HFFc6 (cell line): ENCODE measurements at places on chromosomes 12 and 14. TPM values are rescaled to one million over a fixed set of nuclear protein-coding genes. Genes with fewer than 3 reads are reported as not detected.
A peak's percentile ranks its signal among the peaks of the same experiment; 100 is the strongest.

FOXA1 gene
- total RNA-seq, result 0.36 to 7.0 TPM (median 0.69 TPM) in 3 replicates

LRRC10 gene
- not detected in 3 replicates for total RNA-seq

PPM1H gene
- total RNA-seq, result 7.9 to 20.4 TPM (median 16.0 TPM) in 3 replicates

DNA sequence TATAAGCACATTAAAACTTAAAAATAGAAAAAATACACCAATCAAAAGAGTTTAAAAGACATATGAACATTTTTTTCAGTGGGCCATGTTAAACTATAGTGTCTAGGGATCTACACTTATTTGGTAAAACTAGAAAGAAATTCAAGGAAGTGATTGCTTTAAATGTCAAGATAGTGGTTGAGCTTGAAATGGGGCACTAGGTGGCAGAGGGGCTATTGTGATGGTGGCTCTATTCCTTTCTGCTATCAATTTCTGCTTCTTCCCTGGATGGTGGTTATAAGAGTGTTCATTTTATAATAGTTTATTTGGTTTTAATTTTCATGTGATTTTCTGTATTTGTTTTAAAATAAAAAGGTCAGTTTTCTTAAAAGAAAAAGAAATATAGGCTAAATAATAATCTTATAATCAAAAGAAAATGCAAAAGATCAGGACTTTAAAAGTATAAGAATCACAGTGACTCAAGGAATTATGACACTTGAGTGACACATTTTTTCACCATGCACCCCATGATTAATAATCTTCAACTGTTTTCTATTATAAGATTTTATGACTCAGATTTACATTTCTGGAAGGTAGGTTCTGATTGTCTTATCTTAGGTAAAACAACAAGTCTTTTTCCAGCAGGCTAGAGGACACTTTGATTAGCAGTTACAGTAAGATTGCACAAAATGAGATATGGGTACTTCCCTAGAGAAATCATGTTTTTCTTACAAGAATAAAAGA lies 137.5 kb downstream of the FSCB start:
- no peak for DNase-seq

- no peak for DNase-seq
Measured at GRCh38 chr14:69208666-69209065, 17.4 kb downstream of the EXD2 start.

GRCh38 chr12:31474751-31475150 lies 116.2 kb downstream of the DENND5B start:
- DNase-seq, result no peak

DNA sequence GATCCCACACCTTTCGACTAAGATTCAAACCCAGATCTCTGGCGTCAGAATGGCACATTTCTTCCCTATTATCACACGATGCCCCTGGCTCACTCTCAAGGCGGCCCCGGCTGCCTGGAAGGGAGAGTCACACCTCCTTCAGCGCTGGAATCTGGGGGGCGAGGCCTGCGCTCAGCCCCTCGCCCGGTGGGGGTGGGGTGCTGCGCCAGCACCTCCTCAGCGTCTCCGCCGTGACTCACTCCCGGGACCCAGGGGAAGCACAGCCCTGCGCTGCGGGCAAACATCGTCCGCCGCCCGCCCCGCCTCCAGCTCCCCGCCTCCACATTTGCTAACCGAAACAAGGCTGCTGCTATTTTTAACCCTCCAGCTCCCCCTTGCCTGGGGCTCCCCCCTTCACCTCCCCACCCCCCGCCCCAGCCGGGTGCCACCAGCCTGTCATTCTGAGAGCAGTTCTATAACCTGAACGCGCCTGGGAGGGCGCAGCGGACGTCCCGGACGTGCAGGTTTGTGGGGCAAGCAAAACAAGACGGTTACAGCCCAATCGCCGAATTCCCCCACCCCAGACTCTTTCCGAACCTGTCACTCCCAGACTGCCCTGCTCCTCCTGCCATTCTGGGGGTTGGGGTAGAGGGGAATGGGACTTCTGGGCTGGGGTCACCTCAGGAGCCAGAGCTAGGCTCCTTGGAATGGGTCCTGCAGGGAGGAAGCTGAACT lies 6.7 kb downstream of the HDAC7 start:
- peak; percentile 83 for DNase-seq

GRCh38 chr14:34810028-34810427 lies 65.1 kb downstream of the BAZ1A start:
- DNase-seq, result no peak

DNA sequence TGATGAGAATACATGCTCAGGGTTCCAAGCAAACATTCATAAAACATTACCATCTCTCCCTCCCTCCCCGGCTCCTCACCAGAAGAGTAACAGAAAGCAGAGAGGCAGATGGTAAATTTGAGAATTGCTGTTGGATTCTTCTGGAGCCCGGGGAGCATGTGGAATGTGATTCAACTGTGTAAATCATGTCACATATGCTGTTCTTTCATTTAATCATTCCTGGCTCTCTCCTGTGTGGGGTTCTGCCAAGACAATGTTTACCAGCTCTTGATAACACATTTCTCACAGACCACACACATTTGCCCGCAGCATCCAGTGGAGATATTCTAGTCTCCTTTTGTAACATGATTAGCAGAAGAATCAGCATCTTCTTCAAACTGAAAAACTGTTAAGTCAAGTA lies 23.4 kb upstream of the NR2C1 start:
- no peak for DNase-seq

DNA sequence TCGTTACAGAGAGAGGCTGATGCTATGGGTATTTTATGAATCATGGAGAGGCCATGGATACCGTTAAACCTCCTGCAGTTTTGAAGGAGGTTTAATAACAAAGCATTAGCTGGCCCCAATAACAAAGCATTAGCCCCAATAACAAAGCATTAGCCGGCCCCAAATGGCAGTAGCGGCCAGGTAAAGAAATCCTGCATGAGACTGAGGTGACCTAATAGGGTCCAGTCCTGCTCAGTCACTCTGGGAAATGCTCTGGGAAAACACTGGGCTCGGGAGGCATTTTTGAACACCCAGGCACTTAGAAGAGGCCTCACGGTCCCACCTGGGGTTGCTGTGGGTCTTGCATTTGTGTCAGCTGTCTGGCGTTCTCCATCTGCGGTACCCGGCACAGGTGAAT lies 776 bp upstream of the RIN3 start:
- no peak for DNase-seq

DNA sequence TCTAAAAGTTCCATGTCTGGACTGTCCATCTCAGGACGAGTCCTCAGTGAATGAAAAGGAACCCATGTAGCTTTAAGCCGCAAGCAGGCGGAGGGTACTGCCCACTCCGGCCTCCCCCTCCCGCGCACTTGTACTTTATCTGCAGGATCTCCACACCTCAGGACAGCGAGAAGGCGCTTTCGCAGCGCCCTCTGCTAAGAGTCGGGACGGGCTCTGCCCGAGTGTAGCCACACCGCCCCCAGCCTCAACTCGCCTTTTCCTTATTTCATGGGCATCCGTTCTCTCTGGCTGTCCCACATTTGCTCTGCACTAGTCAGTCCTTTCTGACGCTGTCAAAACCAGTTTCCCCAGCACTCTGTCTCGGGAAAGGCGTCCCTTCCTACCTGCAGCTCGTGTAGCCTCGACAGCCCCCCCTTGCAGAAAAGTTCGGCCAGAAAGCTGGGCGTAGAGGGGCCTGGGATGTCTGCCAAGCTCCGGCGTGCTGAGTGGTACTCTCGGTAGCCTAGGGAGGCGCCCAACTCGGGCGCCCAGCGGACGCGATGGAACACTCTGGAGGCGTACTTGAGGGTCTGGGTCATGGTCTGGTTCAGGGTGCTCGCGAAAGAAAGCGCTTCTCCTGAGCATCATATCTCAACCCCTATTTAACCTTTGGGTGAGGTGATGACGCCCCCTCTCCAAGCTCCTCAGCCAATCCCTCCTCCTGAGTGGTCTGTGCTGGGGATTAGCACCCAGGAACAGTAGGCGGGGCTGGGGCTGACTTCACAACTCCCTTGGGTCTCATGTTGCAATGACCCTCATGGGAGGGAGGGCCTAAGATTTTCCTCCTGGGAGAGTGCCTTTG lies at the start of gene CYP27B1:
Gene CYP27B1 (minus strand): TSS at position 615 of the 841 bp plus-strand sequence. CDS start 37 bp downstream, at position 578.
- DNase-seq, result no peak

- DNase-seq, result no peak
Measured at GRCh38 chr12:76135456-76135855, 51.0 kb upstream of the NAP1L1 start.

DNA sequence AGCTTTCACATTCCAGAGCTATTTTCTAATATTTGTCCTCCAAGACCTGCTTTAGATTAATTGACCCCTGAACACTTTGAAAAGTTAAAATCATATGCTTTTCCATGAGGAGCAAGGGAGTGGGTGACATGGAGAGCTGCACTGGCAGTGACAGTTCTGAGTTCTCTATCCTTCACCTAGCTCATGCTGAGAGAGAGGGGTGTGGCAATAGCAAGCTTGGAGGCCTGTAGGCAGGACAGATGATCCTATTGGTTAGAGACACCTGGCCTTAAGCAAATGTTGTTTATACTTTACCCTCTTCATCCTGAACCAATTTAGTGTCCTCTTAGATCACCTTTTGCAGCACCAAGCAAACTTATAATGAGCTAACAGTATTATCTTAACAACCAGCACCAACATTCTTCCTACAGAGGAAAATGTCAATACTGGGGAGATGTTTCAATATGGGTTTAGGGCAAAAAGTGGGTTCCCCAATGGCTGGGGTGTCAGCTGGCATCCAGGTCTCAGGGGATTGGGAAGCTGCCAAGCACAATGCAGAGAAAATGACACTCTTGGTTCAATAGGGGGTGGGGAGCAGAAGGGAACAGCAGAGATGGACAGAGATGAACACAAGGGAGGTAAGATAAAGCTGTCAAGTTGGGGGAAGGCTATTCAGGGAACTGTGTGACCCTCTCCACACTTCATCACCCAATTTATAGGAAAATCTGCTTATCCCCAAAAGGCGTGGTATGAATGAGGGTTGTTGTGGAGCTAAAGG lies 37.0 kb upstream of the PPM1H start:
- no peak for DNase-seq

DNA sequence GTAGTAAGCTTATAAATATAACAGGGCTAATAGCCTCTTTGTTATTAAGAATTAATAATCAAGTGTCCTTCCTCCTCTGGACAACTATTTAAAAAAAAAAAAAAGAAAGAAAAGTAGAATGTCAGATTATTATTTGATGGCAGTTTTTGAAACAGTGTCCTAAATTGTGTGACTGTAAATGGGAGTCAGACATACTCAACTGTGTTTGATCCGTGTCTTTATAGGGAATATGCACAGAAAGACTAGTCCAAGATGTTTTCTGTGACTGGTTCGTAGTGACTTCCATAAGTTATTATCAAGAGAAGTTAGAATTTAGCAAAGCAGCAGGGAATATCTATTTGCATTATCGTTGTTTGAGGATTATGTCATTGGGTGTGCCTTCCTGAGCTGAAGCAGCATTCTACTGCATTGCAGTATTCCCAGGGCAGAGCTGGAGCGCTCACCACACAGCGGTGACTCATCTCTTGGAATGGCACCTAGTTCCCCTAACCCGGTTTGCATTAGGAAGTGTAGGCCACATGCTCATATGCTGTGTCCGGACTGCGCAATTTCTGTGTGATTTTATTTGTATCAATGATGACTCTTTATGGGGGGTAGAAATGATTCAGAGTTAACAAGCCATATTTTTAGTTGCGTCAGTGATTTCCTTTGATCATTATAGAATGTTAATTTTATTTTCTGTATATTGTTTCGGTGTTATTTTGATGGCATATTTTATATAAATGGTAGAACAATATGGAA lies 7.9 kb downstream of the DYNC1H1 start:
- peak; percentile 99 for DNase-seq

GRCh38 chr12:121112496-121112895 lies 20.2 kb upstream of the P2RX7 start:
- no peak for DNase-seq

- DNase-seq, result no peak
Measured at GRCh38 chr14:72480464-72481243, 413.2 kb downstream of the DPF3 start.

DNA sequence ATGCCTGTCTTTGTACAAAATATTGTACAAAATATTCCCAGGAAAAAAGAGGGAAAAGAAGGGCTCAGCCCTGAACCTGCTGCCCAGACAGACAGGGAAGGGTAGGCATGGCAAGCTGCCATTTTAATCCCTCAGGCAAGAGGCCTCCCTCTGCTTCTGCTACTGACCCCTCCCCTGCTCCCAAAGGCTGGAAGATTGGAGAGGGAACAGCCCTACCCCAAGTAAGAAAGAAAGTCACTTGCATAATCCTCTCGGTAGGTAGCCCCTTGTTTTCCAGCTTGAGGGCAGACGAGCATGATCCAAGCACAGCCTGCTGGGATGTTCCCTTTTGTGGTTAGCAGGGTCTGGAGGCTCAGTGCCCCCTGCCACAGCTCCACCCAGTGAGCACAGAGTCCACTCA lies 20.7 kb downstream of the ADCY6 start:
- DNase-seq, result no peak

DNA sequence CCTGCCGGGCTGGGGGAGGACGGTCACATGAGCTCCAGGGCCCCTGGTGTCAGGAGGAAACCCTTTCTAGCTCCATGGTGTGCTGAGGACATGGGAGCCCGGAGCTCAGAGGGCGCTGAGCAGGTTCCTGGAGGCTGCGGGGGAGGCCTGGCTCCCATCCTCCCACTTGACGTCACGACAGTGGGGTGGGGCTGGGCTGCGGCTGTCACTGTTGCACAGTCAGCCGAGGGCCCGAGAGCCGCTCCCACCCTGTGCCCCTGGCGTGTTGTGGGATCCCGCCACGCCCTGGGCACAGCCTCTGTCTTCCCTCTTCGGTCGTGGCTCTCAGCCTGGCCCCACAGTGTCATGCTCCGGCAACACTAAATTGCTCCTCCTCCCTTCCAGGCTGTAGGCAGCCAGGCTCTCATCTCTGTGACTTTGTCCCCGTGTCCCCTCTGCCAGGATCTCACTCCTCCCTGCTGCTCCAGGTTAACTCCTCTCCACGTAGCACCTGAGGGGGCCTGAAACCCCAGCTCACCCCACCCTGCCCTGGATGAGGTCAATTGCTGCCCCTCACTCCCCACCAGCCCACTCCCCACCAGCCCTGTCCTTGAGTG lies 33.0 kb downstream of the BEGAIN start:
- no peak for DNase-seq

DNA sequence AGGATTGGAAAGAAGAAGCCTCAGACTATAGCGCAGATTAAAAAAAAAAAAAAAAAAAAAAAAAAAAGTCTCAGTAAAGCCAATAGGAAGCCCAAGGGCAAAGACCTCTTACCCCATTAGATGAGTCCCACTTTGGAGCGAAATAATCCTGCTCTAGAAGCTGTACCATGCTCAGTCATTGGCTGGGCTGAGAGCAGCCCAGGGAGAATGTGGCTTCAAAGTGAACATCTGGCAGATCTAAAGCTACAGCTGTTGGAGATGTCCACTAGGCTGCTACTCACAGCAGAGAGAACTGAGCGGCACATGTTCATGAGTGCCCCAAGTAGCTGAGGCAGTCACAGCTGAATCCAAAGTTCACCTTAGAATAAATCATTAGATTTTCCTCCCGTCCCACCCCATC lies 560.9 kb downstream of the MED13L start:
- no peak for DNase-seq
